Stimulated activated CD8-positive, alpha-beta memory T cell treated with anti-CD3 and anti-CD28 coated beads, Interleukin-2, amount 100 ng/mL, for 1 hour (primary cell): ENCODE measurements at places on chromosomes 4 and X.

DNA sequence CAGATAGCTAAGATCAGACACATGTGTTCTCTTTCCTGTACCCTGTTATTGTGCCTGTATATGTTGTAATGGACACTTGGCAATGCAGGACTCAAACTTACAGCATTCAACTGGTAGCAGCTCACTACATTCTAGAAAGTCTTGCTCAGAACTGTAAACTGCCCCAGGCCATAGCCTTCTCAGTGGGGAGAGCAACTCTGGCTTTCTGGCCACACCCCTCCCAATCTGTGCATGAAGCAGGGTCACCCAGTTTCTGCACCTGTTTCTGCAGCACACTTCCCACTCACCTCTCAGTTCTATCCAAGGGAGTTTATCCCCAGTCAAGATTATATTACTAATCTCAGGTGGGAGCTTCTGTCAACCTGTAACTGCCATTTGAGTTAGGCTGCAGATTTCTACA lies 38.9 kb upstream of the TBX22 start:
- DNase-seq = no peak

- no peak for DNase-seq
Observed at GRCh38 chr4:168908093-168908492, 102.0 kb downstream of the CBR4 start.

DNA sequence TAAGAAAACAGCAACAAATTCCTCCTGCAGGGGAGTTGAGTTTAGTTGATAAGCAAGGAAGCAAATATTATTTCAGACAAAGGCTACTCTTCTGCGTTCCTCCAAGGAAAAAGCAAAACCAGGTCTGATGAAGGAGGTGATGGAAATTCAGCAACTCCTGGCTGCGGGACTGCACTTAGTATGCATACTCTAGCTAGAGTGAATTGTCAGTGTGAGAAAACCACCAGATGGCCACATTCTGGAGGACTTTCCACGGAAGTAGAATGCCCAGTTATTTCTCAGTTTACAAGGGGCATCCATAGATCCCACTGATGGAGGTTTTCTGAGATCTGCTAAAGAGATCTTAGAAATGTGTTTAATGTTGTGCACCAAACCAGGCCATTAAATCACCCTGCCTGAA lies 338.6 kb upstream of the PUDP start:
- DNase-seq = no peak

- no peak for DNase-seq
Observed at GRCh38 chr4:85946821-85947220, 413.0 kb downstream of the MAPK10 start.

GRCh38 chr4:52263607-52264006 lies 212.5 kb downstream of the SPATA18 start:
- no peak for DNase-seq

GRCh38 chrX:8688776-8689175 lies 43.2 kb downstream of the ANOS1 start:
- no peak for DNase-seq

DNA sequence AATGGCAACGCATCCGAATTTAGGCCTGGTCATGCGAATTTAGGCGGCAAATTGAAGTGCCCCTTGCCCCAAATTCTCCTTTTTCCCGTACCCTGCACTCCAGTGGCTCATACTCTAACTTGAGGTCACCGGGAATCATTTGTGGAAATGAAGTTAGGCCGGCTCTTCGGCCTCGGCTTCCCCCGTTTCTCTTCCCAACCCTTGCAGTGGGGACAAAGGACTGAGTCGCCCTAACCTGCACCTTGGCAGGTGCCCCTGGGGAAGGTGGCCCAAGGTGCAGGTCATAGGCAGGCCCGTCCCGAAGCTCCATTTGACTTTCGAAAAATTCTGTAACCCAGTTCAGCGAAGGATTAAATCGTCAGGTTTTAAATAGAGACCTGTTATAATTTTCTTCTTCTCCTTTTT lies 811 bp downstream of the SRD5A3 start:
- DNase-seq = no peak
